Activated naive CD4-positive, alpha-beta T cell treated with Interleukin-2 at 50 U/mL for 16 hours (primary cell): ENCODE measurements at places on chromosomes 1 and 21.
A peak's percentile ranks its signal among the peaks of the same experiment; 100 is the strongest.

- no peak for DNase-seq
Observed at GRCh38 chr1:65253800-65254319, 55.5 kb upstream of the DNAJC6 start.

DNA sequence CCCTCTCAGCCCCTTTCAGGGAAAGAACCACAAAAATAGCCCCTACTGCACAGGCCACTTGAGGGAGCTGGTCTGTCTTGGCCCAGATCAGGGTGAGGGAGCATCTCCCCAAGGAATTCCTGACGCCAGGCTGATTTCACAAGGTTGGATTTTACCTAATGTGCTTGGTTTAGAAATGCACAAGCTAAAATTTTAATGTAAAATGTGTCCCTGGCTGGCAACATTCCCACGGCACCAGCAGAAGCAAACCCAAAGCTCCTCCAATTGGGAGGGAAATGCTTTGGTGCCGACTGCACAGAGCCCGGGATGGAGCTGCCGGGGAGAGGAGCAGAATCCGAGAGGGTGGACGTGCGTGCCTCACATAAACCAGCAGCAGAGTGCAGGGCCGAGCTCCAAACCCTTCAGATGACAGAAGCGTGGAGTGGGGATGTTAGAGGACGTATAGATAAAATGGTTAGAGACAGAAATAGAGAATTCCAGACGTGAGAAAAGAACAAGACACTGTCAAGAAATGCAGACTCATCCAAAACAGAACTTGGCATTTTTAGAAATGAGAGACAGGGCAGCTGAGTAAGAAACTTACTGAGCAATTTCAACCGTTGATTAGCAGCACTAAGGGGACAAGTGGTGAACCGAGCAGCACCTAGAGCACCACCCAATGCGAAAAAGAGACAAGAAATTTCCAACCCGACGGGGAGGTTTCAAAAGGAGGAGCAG lies 41.6 kb upstream of the TMEM52 start:
- DNase-seq, result no peak

GRCh38 chr1:145701306-145701862 lies 5.8 kb downstream of the PDZK1 start:
- no peak for DNase-seq

DNA sequence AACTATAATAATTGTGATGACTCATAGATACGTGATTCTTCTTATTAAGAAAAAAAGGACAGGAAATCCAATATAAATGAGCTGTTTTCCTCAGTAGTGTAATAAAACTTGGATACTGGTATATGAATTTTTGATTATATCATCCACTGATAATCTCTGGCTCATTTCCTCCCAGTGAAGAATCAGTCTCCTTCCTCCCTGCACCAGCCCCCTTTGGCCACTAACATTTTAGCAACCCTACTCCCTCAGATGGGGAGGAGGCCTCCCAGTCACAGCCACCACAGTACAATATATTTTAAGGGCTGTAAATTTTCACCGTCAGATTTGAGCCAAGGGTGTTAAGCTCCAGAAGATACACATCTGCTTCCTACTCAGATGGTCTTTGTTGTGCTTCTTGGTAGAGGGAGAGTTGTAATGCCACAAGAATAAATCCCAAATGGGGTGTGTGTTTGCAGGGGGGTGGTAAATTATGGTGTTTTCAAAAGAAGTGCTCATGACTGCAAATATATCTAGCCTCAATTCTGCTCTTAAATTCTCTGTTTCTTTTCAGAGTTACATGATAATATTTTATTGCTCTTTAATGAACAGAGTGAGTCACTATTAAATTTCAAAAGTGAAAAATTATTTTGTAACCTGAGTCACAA lies 153.5 kb downstream of the HLX start:
- DNase-seq, result no peak

- peak; percentile 27 for DNase-seq
Observed at GRCh38 chr1:247118946-247119446, 14.8 kb upstream of the ZNF669 start.

DNA sequence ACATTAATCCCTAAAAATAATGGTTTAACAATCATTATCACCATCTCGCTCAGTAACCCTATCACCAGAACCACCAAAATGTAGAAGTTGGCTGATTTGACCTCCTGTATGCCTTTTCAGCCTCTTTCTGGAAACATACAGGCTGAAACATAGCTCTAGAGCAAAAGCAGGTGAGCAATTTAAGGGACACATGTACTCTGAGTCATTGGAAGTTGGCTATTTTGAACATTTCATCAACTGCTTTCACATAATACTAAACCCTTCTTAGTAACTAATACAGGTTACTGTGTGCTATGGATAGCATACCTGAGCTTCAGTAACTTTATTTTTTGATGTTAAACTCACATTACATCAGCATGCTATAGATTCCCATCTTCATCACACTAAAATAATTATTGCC lies 19.8 kb upstream of the DDAH1 start:
- DNase-seq, result no peak

GRCh38 chr1:172674831-172675613 lies 16.1 kb downstream of the FASLG start:
- no peak for DNase-seq

DNA sequence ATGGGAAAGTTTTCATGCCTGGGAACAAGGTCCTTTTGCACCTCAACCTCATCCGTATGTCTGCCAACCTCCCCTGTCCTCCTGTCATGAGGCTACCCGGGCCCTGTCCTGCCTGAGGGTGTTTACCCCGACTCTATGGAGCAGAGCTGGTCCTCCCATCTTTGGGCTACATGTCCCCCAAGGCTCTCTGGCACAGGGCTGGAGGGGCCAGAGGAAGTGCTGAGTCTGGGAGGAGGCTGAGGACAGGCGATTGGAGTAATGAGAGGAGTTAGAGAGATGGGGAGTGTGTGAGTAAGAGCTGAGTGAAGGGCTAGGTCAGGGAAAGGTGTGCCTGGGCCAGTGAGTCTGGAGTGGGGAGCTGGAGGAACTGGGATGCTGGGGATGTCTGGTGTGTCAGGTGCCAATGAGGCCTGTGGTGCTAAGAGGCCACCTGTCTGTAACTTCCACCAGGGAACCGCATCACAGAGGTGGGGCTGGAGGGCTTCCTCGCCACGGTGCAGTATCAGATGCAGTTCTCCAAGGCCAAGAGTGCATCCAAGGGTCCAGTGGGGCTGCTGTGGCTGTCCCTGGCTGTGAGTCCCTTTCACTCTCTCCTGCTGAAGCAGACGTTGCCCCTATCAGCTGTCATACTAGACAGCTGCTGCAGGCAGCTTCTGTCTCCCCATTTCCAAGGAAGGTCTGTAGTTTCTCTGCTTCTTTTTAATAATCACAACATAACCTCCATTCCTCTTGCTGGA lies 11.7 kb downstream of the LRRC71 start:
- DNase-seq, result no peak
